ENCODE measurements at places on chromosomes 13 and 19. TPM values are rescaled to one million over a fixed set of nuclear protein-coding genes. Genes with fewer than 3 reads are reported as not detected.

The TYROBP gene
- total RNA-seq: 32.8 TPM

The DENND1C gene
- total RNA-seq: 2.9 TPM

DNA sequence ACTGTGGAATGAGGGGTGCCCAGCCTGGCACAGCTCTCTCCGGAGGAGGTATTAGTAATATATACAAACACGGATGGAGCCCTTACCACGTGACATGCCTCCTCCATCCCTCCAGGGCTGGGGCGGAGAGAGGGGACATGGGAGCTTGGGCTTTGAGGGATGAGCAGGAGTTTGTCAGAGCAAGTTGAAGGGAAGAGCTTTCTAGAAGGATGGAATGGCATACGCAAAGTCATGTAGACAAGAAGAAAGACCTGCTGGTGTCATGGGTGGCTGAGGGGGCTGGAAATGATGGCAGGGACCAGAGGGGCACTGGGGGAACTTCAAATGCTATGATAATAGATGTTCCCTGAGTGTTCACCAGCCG is 2.6 kb downstream of the MPND start:
- H3K27ac ChIP-seq: no peak overlapping the region
- peaks cover 6% of the 10 kb centered on the region for H3K36me3 ChIP-seq
- no peak overlapping the region for H3K4me3 ChIP-seq
- H3K27me3 ChIP-seq: no peaks in the 10 kb centered on the region
- DNase-seq: no peak
- peaks cover 5% of the 10 kb centered on the region for H3K4me1 ChIP-seq

GRCh38 chr19:1512671-1513498 is at the start of gene ADAMTSL5:
ADAMTSL5 (minus strand) TSS chr19:1513019; CDS start chr19:1510943, 2,076 bp downstream.
- DNase-seq: peak; percentile 82
- H3K27me3 ChIP-seq: peaks cover 4% of the 10 kb centered on the region
- H3K4me3 ChIP-seq: peak within 1 kb of the TSS; percentile 59
- H3K36me3 ChIP-seq: no peaks in the 10 kb centered on the region

The SLC1A5 gene
- 84.3 TPM for total RNA-seq

GRCh38 chr13:48801255-48801654 is 147.5 kb downstream of the CYSLTR2 start:
- no peak overlapping the region for H3K27ac ChIP-seq
- no peaks in the 10 kb centered on the region for H3K27me3 ChIP-seq
- no peaks in the 10 kb centered on the region for H3K36me3 ChIP-seq
- H3K4me1 ChIP-seq: no peaks in the 10 kb centered on the region
- DNase-seq: no peak

DNA sequence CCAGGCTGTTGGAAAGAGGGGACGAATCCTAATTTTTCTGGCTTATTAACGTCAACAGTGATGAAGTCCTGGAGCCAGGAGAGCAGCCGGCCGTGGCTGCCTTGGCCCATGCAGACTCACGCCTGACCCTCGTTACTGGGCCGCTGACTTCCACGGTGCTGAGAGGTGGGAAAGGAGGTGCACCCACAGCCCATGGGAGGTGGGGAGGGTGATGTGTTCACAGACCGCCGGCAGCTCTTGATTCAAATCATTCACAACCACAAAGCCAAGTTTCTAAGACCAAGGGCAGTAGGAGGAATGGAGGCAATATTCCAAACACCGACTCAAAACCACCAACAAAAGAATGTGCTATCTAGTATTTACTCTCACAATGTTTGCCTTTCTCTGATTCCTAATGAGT is 24.3 kb downstream of the COL4A2 start:
- no peak overlapping the region for H3K4me3 ChIP-seq
- H3K4me1 ChIP-seq: no peaks in the 10 kb centered on the region
- no peak for DNase-seq
- H3K27ac ChIP-seq: peak overlapping the region; percentile 30
- H3K36me3 ChIP-seq: no peaks in the 10 kb centered on the region

DNA sequence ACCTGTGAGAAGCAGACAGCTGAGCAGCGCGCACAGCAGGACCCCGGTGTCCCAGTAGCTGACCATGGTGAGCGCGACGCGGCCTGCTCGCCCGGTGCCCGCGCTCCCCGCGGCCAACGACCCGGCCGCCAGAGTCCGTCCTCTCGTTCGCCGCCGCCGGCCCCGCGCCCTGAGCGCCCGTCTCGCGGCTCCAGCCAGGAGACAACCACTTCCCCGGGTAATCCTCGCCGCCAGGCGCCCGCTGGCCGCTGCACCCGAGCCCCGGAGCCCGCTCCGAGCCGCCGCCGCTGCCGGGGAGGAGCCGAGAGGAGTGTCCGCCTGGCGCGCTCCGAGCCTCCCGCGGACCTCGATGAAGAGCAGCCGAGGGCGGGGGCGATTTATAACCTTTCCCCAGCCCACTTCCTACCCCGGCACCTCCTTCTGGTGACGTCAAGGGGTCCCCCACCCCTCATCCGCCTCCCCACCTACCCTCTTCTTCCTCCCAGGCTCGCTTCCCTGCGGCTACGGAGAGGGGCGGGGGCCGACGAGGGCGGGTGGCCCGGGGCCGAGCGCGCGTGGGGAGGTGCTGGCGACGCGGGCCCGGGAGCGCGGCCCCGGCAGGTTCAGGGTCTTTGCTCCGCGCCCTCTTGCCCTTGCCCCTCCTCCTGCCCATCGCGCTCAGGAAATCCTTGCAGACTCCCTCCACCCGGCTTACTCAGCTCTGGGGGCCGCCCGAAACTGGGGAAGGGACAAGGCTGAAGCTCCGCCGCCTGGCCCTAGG is at the start of gene FLT1:
Gene FLT1, minus strand, starts transcription at position 351 of the 760 bp plus-strand sequence. Its CDS starts 285 bp downstream, at position 66.
- peak; percentile 22 for DNase-seq
- H3K4me1 ChIP-seq: peaks cover 14% of the 10 kb centered on the region
- H3K27me3 ChIP-seq: peaks cover 45% of the 10 kb centered on the region
- H3K4me3 ChIP-seq: peak within 1 kb of the TSS; percentile 42

DNA sequence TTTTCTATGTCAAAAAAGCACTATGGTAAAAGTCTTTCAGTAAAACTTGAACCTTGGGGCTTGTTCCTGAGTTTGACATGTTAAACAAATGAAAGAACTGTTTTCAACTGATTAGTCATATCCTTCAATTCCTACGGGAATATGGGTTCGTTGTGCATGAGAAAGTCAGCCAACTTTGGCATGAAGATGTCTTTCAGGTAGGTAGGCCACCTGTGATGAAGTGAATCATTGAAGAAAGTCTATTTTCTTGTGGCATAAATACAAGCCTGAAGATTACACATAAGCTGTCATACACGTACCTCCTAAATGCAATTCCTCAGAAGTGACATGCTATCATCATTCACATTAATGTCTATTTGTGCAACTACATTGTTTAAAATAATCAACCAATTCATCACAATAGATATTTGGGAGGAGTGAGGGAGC is 513.0 kb downstream of the IRS2 start:
- no peaks in the 10 kb centered on the region for H3K4me1 ChIP-seq
- H3K36me3 ChIP-seq: no peaks in the 10 kb centered on the region
- H3K27me3 ChIP-seq: no peaks in the 10 kb centered on the region
- no peak overlapping the region for H3K4me3 ChIP-seq

The TEX29 gene
- total RNA-seq: 0.52 TPM

- H3K4me1 ChIP-seq: no peaks in the 10 kb centered on the region
- H3K27ac ChIP-seq: no peak overlapping the region
- no peaks in the 10 kb centered on the region for H3K27me3 ChIP-seq
- no peaks in the 10 kb centered on the region for H3K36me3 ChIP-seq
- no peak overlapping the region for H3K4me3 ChIP-seq
- DNase-seq: no peak
Measured at GRCh38 chr13:78520425-78520824, 82.9 kb downstream of the POU4F1 start.

- no peak for DNase-seq
- H3K4me1 ChIP-seq: no peaks in the 10 kb centered on the region
- H3K36me3 ChIP-seq: no peaks in the 10 kb centered on the region
- H3K27ac ChIP-seq: no peak overlapping the region
- no peak overlapping the region for H3K4me3 ChIP-seq
Measured at GRCh38 chr13:107680115-107680514, 535.2 kb downstream of the LIG4 start.

The GPC6 gene
- total RNA-seq: 2.3 TPM

GRCh38 chr19:46025835-46026234 is 3.0 kb upstream of the PGLYRP1 start:
- no peak overlapping the region for H3K4me3 ChIP-seq
- H3K36me3 ChIP-seq: no peaks in the 10 kb centered on the region
- DNase-seq: no peak
- no peak overlapping the region for H3K27ac ChIP-seq
- peaks cover 7% of the 10 kb centered on the region for H3K27me3 ChIP-seq

DNA sequence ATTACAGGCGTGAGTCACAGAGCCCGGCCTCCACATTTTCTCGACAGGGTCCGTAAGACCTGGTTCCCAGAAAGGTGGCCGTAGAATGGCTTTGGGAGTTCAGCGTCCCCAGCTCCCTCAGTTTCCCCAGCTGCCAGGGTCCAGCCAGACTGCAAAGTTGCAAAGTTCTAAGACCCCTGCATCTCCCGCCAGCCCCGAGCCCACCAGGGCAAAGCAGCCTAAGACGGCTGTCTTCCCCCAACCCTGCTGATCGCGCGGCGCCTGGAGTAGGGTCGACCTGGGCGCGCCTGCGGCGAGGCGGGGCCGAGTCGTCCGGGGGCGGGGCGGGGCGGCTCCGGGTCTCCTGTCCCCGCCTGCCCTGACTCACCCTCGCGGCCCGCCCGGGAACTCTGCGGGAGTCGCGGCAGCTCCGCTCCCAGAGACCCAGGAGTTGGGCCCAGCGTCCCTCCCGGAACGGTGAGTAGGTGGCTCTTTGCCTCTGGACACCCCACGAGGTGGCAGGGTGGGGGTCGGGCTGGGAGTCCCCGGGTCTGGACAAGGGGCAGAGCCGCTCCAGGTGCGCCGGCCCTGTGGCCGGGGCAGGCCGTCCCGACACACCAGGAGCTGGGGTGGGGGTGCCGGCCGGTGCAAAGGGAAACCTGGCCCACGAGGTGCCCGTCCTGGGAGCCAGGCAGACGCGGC is at the start of gene LRRC8E:
Gene LRRC8E, plus strand, starts transcription at position 366 of the 681 bp plus-strand sequence. CDS start 7,094 bp downstream, outside the sequence.
- peaks cover 5% of the 10 kb centered on the region for H3K27me3 ChIP-seq
- H3K4me1 ChIP-seq: peaks cover 8% of the 10 kb centered on the region
- H3K4me3 ChIP-seq: peak within 1 kb of the TSS; percentile 53
- DNase-seq: peak; percentile 77
- H3K27ac ChIP-seq: no peak within 1 kb of the TSS

- H3K36me3 ChIP-seq: no peaks in the 10 kb centered on the region
- no peak overlapping the region for H3K4me3 ChIP-seq
- no peak for DNase-seq
- no peaks in the 10 kb centered on the region for H3K4me1 ChIP-seq
- no peak overlapping the region for H3K27ac ChIP-seq
- no peaks in the 10 kb centered on the region for H3K27me3 ChIP-seq
Measured at GRCh38 chr13:97561182-97561581, 127.2 kb downstream of the RAP2A start.

GRCh38 chr13:41500511-41500910 is 43.2 kb downstream of the RGCC start:
- H3K27ac ChIP-seq: no peak overlapping the region
- H3K4me3 ChIP-seq: no peak overlapping the region
- no peaks in the 10 kb centered on the region for H3K4me1 ChIP-seq
- DNase-seq: no peak
- H3K27me3 ChIP-seq: no peaks in the 10 kb centered on the region

Measured in colonic mucosa (tissue), 4 donors.